ENCODE measurements at places on chromosomes 5 and 9. TPM values are rescaled to one million over a fixed set of nuclear protein-coding genes. Genes with fewer than 3 reads are reported as not detected.

GABRA6 gene
- total RNA-seq = not detected

SPINK4 gene
- total RNA-seq = not detected

CNTLN gene
- total RNA-seq = not detected

MEGF10 gene
- total RNA-seq = 0.05 TPM

BAG1 gene
- 121 TPM for total RNA-seq

HTR4 gene
- not detected for total RNA-seq

SNAPC4 gene
- 16.4 TPM for total RNA-seq

IL4 gene
- total RNA-seq = not detected

RNF183 gene
- not detected for total RNA-seq

SPINK7 gene
- not detected for total RNA-seq

GRIA1 gene
- not detected for total RNA-seq

STX17 gene
- total RNA-seq = 23.6 TPM

FRMD3 gene
- 0.21 TPM for total RNA-seq

SPINK13 gene
- not detected for total RNA-seq

LRRC70 gene
- 0.74 TPM for total RNA-seq

LRRC19 gene
- not detected for total RNA-seq

OGN gene
- total RNA-seq = 0.11 TPM

ST6GALNAC4 gene
- 56.1 TPM for total RNA-seq

RGS7BP gene
- total RNA-seq = not detected

MTAP gene
- total RNA-seq = 30.0 TPM

CA9 gene
- total RNA-seq = 4.0 TPM

EIF4E1B gene
- not detected for total RNA-seq

PCDHGA11 gene
- 3.4 TPM for total RNA-seq

NDUFS6 gene
- total RNA-seq = 56.4 TPM

RAD1 gene
- 24.3 TPM for total RNA-seq

PALM2AKAP2 gene
- not detected for total RNA-seq
